Thyroid gland (tissue), 4 donors: ENCODE measurements at places on chromosomes 13 and 19. TPM values are rescaled to one million over a fixed set of nuclear protein-coding genes. Genes with fewer than 3 reads are reported as not detected.

- DNase-seq, result peak; percentile 69
Measured at GRCh38 chr19:43446746-43447489, 18.5 kb downstream of the LYPD3 start.

- no peak for DNase-seq
Measured at GRCh38 chr19:51036519-51036918, 1.7 kb upstream of the KLK12 start.

GRCh38 chr13:24931450-24932251 lies 164.3 kb upstream of the PABPC3 start:
- no peak for DNase-seq

DNA sequence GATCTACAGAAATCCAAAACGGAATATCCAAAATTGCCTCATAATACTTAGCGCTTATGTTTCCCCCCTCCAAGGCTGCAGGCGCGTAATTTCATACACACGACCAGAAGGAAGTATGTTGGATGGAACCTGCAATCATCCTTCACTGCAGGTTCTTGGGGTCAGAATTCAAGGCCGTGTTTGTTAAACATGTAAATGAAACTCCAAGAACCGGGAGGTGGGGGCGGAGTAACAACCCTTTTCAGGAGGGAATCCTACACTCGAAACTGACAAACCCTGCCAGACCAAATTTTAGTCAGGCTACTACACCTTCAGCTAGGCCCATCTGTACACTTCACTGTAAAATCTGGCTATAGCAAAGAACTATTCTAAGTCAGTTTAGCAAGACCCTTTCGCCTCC lies 1.3 kb downstream of the ZNF607 start:
- DNase-seq, result no peak

DNA sequence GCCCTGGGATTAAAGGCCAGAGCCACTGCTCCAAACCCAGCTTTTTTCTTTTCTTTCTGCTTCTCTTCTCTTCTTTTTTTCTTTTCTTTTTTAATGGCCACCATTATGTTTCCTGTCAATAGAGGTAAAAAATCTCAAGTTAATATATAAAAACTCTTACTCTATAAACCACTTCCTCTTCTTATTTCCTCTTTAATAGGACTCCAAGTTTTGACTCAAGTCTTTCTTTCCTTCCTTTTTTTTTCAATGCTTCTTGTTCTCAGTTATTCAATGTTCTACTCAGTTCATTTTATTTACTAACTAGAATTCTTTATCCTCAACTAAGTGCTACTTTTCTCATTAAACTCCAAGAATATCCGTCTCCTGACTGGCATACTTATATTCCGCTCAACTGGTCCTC lies 27.1 kb upstream of the MYCBP2 start:
- DNase-seq, result no peak

The SIGLEC11 gene
- total RNA-seq, result 0.33 TPM

- DNase-seq, result peak; percentile 49
Measured at GRCh38 chr19:13026462-13027370, 31.4 kb downstream of the NFIX start.

DNA sequence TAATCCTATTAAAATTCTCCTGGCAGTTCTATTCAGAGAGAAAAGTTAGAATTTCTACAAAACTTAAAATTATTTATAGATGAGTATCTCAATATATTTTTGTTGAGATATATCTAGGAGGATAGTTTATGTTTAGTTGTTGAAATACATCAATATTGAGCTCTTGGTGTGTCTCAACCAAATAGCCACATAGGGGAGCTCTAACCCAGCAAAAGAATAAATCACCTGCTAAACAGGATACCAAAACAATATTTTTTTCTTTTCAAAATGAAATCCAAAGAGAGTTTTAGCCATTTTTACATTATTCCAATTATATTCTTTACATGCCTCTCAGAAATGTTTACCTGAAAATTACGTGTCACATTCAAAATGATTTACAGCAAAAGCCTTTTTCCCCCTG lies 954.7 kb downstream of the SLITRK6 start:
- DNase-seq, result no peak

DNA sequence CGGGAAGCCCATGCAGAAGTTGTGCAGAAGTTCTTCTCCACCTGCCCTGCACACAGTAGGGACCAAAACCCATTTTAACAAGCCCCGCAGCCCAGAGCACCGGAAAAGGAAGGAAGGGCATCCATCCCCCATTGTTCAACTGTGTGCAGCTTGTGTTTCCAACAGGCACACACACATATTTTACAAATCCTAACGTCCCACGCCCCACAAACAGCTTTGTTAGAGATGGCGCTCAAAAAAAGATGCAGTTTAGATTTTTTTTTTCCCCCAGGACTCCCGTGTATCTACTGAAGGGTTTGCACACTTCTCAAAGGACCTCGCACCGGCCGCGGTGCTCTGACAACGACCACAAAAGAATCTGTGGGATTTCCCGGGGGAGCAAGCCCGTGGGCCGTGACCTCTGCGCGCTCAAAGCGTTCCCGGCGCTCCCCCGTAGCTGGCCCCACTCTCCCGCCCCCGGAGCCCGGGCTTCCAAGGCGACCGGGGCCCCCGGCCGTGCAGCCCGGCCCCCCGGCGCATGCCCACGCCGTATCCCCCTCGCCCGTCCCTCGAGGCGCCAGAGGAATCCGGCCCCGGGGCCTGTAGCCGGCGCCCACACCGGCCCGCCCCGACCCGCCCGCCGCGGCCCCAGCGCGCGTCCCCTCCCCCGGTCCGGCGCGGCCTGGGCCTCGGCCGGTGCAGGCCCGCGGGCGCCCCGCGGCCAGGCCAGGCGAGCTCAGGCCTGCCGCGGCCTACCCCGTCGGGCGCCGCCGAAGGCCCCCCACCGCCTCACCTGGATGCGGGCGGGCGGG lies 523 bp downstream of the ELAVL1 start:
- peak; percentile 21 for DNase-seq

The ZNF701 gene
- 22.3 TPM for total RNA-seq

DNA sequence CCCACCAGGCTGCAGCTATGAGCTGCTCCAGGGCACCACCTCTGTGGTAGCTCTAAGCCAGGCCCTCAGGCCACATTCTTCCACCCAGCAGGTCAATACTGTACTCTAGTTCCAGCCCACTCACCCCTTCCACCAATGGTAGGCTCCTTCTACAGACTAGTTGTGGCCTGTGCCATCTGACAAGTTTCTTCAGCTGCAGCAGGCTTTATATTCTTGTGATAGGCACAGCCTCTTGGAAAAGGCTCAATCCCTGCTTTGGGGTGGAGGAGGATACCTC lies 8.5 kb downstream of the MICU2 start:
- no peak for DNase-seq

DNA sequence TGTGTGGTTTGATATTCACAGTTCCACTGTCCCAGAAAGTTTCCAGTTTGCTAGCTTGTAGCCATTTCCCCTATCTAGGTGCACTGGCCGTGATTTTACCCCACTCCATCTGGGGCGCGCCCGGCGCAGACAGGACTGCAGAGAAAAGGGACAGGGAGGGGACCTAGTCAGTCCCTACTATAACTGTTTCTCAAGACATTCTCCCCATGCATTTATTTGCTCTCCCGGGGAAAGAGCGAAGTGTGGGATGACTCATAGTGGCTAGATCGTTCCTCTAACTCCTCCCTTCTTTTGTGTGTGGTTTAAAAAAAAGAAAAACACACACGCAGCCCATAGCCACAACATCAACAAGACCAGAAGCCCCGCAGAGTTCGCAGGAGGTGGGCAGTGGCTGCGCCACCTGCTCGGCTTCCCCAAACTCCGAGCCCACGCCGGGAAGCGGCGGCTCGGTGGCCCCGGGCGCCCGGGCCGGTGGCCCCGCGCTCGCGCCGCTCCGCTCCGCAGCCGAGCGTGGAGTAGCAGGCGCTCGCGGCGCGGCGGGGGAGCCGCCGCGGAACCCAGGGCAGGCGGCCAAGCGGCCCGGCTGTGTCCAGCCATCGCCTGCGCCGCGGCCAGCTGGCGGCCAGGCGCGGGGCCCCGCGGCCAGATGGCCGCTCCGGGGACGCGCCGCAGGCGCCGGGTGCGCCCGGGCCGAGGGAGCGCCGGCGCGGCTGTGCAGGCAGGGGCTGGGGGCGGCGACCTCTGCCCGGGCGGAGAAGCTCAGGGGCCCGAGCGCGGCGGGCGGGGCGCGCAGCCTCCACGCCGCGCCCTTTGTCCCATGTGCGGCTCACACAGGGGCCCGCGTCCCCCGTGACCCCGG lies 653 bp downstream of the TMTC4 start:
- DNase-seq, result peak; percentile 57

DNA sequence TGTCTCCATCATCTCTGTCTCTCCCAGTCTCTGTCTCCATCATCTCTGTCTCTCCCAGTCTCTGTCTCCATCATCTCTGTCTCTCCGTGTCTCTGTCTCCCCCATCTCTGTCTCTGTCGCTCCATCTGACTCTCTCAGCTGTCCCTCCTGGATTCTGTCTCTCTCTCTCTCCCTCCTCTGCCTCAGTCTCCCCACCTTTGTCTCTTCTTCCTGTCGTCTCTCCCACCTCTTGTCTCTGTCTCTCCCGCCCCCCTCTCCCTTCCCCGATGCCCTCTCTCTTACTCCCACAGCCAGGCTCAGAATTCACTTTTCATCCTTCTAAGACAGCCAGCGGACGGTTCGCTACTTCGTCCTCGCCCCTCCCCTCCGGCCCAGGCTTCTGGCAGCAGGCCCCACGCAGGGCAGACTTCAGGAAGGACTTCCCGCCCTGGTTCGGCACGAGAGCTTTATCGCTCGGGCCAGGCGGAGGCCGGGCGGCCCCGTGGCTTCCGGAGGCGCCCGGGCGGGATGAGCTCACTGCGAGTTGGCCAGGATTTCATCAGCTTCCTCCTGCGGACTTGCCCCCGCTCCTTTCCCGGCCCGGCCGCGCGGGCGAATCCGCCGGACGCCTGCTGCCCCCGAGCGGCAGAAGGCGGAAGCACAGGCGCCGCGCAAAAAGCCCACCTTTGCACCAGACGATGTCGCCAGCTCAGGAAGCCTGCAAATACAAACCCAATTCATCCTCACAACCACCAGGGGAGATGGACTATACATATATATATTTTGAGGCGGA lies 12.4 kb upstream of the CCDC9 start:
- peak; percentile 83 for DNase-seq

- no peak for DNase-seq
Measured at GRCh38 chr13:94708031-94708859, 4.1 kb downstream of the SOX21 start.

- peak; percentile 57 for DNase-seq
Measured at GRCh38 chr19:30784850-30785457, 412.8 kb downstream of the ZNF536 start.
